Foreskin melanocyte (primary cell): ENCODE measurements at places on chromosomes 4 and X.
A peak's percentile ranks its signal among the peaks of the same experiment; 100 is the strongest.

DNA sequence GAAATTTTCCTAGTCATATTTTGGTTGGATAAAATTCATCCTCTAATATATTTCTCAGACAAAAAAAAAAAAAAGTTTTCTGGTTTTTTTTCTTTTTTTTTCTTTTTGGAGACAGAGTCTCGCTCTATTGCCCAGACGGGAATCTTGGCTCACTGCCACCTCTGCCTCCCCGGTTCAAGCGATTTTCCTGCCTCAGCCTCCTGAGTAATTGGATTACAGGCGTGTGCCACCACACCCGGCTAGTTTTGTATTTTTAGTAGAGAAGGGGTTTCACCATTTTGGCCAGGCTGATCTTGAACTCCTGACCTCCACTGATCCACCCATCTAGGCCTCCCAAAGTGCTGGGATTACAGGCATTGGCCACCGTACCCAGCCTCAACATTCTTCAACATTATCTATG lies 432.7 kb upstream of the PABPC4L start:
- no peak for DNase-seq

GRCh38 chr4:76568262-76568661 lies 133.2 kb downstream of the SHROOM3 start:
- DNase-seq: no peak

- no peak for DNase-seq
These were observed 209.2 kb downstream of the ADAM29 start for GRCh38 chr4:175127314-175127713.

GRCh38 chr4:108878806-108879205 lies 116.0 kb upstream of the ETNPPL start:
- DNase-seq: no peak

GRCh38 chrX:101774340-101774739 lies 114.7 kb upstream of the ARMCX2 start:
- DNase-seq: no peak

- DNase-seq: no peak
These were observed 12.7 kb downstream of the MAML3 start for GRCh38 chr4:140141210-140141835.

GRCh38 chrX:152989292-152989658 lies 4.6 kb downstream of the PNMA5 start:
- DNase-seq: no peak

DNA sequence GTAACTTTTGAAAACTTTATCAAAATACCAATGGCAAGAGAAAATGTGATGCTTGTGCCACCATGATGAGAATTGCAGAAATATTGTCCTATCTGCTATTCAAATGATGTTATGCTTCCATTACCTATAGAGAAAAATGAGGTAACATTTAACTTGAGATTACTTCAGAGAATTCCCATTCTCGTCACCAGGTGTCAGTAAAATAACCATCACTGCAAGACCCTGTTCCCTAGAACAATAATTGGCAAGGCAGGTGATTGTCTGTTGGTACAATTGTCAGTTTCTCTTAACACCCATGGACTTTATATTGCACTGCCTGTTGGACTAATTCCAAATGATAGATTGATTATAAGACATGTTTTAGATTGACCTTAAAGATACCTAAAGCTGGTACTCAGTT lies 179.9 kb downstream of the GABRG1 start:
- DNase-seq: no peak

- no peak for DNase-seq
These were observed 416.1 kb downstream of the PCDH18 start for GRCh38 chr4:137116144-137116543.

- DNase-seq: peak; percentile 11
These were observed 23.0 kb downstream of the RPA4 start for GRCh38 chrX:96906741-96907140.

DNA sequence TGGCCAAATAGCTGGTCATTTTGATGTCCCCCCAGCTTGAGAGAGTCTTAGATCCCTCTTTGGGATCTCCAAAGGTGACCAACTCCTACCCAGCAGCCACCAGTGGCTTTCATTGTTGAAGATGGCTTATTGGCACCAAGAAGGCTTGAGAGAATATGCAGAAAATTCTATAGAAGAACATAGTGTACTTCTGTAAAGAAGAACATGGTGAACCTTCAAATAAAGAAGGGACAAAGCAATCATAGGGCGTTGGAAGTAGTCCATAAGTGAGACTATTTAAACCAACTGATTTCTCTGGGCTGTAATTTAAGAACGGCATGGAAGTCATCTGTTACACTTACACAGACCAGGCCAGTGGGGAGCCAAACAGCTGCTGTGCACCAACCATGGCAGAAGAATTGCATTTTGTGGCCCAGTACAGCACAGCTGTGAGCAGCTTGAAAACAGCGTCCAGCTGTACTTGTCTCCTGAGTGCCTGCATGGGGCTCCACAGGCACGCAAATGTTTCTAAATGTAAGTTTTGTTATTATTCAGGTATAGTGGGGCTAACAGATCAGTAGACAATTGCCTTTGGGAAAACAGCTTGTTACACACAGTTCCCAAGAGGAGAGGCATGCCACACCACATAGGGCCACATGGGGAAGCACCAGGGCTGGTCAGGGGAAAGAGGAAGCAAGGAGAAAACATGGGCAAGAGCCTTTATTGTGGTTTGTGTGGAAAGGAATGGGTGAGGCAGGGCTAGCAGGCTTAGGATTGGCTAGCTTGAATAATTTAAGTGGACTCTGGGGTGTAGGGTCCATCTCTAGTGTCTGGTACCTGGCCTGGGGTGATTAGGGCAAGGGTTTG lies 125.0 kb downstream of the ARHGAP6 start:
- no peak for DNase-seq

DNA sequence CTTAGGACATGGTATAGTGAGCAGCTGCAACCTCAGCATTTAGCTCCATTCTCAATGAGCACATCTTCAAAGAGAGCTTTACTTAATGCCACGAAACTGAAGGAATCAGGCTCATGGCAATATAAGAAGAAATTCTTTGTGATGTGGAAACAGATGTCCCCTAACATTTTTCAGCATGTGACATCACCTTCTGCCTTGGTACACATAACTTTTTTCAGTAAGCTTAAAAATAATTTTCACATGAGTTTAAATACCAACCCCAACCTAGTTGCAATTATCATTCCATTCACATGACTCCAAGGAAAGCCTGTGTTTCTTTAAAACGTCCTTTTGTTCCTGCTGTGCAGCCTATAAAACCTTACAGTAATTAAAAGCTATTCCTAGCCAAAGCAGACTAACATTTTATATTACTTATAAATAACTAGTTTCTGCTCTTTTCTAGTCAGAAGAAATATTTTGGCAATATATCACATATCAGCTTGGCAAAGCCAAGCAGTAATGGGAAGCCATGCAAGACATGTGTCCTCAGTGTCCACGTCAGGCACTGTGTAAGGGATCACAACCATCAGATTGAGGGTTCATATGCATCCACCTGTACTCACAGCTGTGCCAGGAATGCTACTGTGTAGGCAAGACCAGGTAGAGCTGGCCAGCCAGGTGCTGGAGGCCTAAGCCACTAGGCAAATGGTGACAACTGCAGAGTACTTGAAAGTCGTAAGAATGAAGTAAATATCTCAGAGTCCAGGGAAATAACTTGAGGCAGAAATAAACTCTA lies 466.6 kb downstream of the INPP4B start:
- DNase-seq: peak; percentile 81

- DNase-seq: peak; percentile 81
These were observed 150.1 kb downstream of the COMMD8 start for GRCh38 chr4:47313384-47313783.

- DNase-seq: no peak
These were observed 242.8 kb downstream of the ADGRL3 start for GRCh38 chr4:61442936-61443335.

- peak; percentile 78 for DNase-seq
These were observed 135.7 kb upstream of the ANXA10 start for GRCh38 chr4:167956676-167957075.
